Stimulated activated CD8-positive, alpha-beta memory T cell treated with anti-CD3 and anti-CD28 coated beads, Interleukin-4, amount 100 ng/mL, for 4 hours (primary cell): ENCODE measurements at places on chromosomes 6 and 20.

GRCh38 chr6:30778001-30778635, 33.8 kb upstream of the IER3 start:
- DNase-seq = no peak

- DNase-seq = no peak
Measured at GRCh38 chr6:155647354-155647753, 191.7 kb upstream of the NOX3 start.

GRCh38 chr20:13995841-13996240, 525 bp downstream of the MACROD2 start:
- DNase-seq = no peak

- no peak for DNase-seq
Measured at GRCh38 chr6:39577446-39578165, 147.6 kb downstream of the KIF6 start.

DNA sequence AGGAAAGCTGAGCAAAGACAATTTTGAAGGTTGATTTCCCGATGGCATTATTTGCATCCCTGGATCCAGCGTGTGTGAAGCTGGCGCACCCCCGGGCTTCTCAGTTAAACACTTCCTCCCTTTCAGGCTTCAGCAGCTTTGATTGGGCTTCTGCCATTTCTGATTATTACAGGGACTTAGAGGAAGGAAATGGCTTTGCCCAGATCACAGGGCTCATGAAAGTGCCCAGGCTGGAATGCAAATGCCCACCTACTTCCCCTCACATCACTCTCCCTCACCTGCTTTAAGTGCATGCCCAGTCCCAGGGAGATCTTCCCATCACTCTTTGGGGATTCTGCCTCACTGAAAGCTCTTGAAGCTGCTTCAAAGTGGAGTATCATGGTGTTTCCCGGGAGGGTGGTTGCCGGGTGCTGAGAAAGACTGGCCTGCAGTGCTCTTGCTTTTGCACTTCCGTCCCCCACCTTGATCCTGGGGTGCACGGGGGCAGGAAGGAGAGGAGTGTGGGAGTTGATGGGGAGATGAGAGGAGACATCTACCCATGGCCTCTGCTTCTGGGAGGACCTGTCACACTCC, 28.3 kb downstream of the PHACTR3 start:
- no peak for DNase-seq

DNA sequence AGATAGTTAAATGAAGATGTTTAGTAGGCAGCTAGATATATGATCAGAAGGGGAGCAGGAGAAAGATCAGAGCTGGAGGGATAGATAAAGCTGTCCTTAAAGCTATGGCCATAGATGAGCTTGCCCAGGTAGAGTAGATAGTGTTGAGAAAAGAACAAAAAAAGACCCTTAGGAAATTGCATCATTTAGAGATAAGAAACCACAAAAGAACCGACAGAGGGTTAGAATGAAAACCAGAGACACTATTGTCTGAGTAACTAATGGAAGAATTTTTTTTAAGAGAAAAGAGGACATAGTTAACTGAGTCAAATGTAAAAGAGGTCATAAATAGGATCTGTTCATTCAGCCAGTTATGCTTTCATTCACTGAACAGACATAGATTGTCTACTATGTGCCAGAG, 101.8 kb downstream of the TNFAIP3 start:
- no peak for DNase-seq

GRCh38 chr20:46646122-46646521, 5.1 kb downstream of the SLC13A3 start:
- DNase-seq = no peak

- no peak for DNase-seq
Measured at GRCh38 chr20:2238601-2239000, 57.2 kb upstream of the TGM3 start.

DNA sequence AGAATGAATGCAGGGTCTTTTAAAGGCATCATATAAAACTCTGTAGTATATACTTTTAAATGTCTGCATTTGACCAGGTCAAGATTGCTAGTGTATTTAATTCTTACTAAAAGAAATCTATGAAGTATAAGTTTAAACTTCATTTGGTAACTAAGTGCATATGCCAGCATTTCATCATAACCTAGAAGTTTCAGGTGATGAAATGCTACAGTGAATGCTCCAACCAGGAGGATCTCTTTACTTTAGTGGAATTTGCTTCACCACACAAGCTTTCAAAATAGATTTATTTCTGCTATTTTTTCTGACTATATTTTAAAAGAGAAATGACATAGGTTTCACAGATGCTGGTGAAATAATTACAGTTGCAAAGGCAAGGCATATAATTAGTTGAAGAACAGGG, 141.9 kb downstream of the HIVEP2 start:
- no peak for DNase-seq

GRCh38 chr6:93516441-93516840, 97.1 kb upstream of the EPHA7 start:
- DNase-seq = no peak

GRCh38 chr6:131036601-131037000, 26.4 kb downstream of the EPB41L2 start:
- no peak for DNase-seq

DNA sequence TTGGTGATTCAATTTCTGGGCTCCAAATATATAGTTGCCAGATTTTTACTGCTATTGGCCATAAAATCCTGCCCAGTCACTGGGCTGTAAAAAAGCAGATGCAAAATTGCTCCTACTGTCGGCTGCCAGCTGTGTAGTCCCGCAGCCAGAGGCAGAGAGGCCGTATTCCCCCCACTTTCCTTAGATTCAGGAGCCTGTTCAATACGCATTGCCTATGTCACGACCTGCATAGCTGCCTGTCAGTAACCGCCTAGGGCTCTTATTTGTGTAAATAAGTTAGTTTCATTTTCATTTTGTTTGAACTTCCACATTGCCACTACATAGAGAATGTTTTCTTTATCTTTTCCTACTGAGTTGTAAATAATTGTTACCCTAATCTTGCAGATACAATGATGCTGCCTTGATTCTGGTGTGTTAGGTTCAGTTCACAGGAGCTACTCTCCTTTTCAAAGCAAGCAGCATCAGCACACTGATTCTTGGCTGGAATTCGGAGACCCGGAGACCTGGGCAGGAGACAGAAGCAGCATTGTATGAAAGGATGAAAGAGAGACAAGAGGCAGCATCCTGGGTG, 46.0 kb upstream of the UST start:
- DNase-seq = no peak

DNA sequence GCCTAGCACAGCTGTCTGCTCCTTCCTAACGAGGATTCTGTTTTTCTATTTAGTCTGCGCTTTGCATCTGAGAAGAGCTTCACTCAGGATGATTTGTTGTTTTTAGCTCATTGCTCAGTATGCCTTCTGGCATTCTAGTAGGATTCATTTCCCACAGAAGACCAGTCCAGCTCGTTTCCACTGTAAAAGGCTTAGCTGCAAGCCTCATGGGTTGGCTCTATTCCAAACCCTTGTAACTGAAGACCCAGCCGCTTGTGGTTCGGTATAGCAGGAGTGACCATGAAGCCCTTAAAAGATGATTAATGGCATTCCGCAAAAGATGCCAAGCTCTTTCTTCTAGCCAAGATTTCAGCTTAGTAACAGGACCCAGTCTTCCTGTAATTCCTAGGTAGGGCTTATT, 7.2 kb downstream of the ADGRF1 start:
- no peak for DNase-seq

GRCh38 chr6:22899426-22899825, 330.1 kb downstream of the HDGFL1 start:
- DNase-seq = no peak

GRCh38 chr6:25487012-25487411, 165.0 kb upstream of the SCGN start:
- no peak for DNase-seq

DNA sequence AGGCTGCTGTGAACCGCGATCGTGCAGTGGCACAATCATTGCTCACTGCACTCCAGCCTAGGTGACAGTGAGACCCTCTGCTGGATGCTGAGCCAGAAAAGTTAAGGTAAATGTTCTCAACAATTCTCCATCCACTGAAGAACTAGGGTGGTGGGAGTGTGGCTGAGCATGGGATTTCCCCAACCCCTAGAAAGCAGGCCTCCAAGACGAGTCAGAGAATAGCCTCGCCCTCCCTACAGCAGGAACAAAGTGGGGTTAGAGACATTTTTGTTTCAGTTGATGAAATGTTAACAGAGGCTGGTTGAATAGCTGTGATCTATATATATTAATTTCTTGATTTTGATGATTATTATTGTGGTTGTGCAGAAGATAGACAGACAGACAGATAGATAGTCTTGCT, 6.1 kb upstream of the ALDH8A1 start:
- no peak for DNase-seq

DNA sequence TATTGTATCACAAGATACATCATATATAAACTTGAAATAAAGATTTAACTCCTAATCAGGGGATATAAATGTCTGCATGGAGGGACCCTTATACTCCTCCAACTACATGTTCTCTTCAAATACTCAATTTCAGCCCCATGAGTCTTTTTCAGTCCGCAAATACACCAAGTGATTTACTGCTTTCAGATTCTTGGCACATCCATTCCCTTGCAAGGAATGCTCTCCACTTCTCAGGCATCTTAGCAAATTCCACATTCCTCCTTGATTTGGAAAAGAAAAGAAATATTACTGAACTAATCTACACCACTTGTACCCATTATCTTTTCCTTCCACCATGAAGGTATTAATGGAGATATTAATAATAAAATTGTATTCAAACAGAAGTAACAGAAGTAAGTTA, 999.4 kb upstream of the GJE1 start:
- no peak for DNase-seq

- DNase-seq = no peak
Measured at GRCh38 chr6:165571721-165572132, 91.3 kb downstream of the PDE10A start.
